ENCODE measurements at places on chromosomes 7 and 10.

DNA sequence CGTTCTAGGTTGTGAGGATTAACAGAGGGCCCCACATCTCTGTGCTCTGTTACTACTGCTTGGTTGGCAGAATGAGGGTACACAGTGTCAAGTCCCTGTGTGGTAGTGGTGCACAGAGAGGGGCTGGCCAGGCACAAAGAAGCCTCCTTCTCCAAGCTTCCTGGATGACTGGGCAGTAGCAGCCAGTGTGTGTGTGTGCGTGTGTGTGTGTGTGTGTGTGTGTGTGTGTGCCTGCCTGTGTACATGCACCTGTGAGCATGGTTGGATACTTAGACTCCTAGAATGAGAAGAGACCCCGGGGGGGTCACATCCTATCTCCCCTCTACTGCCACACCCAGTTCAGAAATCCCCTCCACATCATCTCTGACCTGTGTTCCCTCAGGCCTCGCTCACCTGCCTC, 146.7 kb upstream of the UNC5B start:
- no peak for DNase-seq

DNA sequence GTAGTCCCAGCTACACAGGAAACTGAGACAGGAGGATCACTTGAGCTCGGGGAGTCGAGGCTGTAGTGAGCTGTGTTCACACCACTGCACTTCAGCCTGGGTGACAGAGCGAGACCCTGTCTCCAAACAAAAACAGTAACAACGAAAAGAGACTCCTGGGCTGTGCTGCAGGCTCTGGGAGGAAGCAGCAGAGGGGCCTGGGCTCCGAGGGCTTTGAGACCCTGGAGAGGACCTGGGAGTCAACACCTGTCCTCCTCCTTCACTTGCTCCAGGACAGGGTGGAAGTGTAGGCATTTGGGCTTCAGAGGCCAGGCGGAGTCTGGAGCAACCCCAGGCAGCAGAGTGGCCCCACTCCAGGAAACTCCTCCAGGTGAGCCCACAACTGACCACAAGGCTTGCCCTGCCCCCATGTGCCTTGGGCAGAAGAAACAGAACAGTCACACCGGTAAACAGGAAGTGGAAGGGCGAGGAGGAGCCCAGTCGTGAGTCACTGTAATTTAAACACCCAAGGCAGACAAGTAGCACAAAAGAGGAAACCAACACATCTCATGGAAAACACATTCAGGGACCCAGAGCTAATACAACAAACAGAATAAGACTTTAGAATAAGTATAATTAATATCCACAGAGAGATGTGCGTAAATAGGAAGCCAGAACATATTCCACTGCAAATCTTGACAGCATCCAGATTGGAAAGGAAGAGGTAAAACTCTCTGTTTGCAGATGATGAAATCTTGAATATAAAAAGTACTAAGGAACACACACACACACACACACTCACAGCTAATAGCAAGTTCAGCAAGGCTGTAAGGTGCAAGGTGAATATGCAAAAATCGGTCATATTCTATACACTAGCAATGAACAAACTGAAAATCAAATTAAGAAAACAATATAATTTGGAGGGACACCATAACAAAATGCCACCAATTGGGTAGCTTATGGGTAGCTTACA, 20.5 kb upstream of the RASGEF1A start:
- peak; percentile 66 for DNase-seq

DNA sequence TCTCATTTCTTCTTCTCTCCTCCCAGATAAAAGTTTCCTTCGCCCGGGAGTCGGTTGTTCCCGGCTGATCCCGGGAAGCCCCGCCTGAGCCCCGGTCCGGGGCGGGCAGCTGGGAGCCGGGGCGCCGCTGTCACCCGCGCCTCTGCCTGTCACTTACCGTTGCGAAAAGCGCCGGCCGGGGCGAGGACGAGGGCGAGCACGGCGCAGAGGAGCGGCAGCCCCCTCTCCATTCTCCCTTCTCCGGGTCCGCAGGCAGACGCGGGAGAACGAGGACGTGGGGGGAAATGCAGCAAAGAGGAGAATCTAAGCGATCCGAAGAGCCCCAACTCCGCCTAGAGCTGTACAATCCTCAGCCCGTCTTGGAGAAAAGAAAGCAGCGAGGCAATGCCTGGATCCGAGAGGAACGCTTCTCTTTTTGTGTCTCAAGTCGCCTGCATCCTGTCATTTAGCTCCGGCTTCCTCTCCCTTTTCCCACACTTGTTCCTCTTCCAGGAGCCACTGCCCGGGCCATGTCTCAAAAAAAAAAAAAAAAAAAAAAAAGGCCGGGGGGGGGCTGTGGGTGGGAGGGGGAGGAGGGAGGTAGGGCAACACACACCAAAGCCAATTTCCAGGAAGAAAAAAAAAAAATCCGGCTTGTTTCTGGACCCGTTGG, at the start of gene NRP1:
Gene NRP1 (minus strand): TSS at position 515 of the 652 bp plus-strand sequence. CDS start 285 bp downstream, at position 230.
- DNase-seq: peak; percentile 91

- DNase-seq: no peak
These were observed 254.5 kb upstream of the RNF32 start for GRCh38 chr7:156386097-156386496.

GRCh38 chr7:15816835-15817426, 130.4 kb upstream of the MEOX2 start:
- DNase-seq: no peak

Data from suppressor macrophage (primary cell).